ENCODE measurements at places on chromosomes 7 and 10.

DNA sequence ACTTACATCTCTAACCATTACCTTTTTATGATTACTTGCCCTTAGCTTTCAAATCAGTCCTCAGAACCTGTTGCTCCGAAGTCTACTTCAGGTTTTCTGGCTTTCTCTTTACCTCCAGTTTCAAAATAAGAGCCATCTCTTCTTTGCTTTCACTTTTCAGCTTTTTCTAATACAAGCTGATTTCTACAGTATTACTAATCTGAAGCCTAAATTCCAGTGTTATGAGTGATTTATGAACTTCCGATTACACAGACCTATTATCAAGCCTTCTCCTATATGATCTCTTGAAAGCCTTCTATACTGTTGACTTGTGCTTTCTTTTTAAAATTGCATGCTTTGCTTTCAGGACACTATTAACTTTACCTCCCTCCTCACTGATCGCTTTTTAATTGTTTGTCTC lies 1307.8 kb upstream of the CELF2 start:
- DNase-seq = no peak

GRCh38 chr7:43639858-43640491 lies 57.1 kb downstream of the STK17A start:
- DNase-seq = no peak

DNA sequence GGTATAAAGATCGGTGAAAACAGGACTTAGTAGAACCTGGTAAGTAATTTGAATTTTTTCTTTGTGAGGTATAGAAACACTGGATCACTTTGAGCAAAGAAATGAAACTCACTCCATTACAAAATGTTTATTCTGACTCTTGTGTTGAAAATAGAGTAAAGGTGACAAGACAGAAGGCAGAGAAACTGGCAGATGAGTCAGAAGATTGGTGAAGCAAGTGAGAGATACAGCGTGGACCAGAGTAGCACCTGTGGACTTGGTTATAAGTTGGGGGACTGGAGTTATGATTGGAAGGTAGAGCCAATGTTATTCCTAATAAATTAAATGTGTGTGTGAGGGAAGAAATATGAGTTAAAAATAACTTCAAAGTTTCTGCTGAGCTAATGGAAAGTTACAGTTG lies 620.9 kb downstream of the ZWINT start:
- DNase-seq = no peak

DNA sequence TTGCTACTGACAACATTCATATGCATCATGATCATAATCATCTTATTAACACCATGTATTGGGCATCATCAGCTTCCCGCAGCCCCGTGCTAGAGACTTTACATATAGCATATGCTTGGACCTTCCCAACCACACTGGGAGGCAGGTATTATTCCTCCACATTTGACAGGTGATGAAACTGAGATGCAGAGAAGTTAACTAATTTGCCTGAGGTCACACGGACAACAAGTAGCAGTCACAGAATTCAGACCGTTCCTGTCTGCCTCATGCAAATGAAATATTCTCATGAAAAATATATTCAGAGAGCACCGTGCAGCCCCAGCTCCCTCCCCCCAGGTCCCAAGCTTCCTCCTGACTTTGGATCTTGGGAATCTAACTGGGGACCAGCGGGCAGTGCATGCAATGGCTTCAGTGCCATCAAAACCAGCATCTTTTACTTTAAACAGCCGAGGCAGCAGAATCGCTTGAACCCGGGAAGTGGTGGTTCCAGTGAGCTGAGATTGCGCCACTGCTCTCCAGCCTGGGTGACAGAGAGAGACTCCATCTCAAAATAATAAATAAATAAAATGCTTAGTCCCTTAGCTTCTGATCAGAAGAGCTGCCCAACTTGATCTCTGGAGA lies 112.2 kb upstream of the GPR26 start:
- DNase-seq = no peak

DNA sequence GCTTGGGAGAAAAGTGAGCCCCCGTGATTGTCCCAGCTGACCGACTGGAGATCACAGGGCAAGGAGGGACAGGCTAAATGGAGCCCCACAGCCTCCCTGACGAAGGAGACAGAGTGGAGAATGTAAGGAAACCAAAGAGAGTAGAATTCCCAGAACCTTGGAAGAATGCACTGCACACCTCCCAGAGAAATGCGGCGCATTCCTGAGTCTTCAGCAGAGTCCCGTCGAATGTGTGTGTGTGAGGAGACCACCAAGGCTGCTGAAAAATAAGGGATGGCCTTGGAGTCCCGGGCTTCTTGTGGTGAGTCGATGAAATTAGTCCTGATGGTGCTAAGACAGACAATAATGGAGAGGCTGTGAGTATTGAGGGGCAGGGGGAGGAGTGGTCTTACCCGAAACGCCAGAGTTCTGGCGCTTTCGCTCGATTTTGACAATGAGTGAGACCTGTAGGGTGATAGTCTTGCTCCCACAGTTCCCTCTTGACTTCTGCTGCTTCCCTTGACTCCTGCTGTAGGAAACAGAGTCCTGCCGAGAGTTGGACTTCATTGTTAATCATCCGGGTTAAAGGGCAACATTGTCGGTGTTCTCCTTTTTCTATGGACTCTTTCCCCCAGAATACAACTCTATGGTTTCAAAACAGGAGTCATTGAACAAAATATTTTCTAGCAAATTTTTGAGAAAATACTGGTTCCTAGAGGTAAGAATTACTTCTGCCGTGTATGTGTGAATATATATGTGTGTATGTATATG lies 103.2 kb downstream of the CNNM2 start:
- no peak for DNase-seq

- peak; percentile 25 for DNase-seq
These were observed 227.9 kb upstream of the PRSS58 start for GRCh38 chr7:142485617-142486226.

DNA sequence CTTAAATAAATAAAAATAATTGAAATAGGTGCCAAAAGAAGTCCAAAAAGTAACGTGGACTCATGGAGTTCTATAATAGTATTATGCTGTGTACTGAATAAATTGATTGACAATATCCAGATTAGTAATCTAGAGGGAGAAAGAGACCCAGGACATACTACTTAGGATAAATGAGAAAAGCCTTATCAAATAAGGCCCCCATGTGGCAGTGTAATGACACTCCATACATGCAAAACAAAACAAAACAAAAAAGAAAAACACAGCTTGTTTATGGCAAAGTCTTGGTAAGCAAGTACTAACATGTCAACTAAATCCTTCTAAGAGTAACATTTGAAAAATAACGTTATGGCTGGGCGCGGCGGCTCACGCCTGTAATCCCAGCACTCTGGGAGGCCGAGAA lies 3.6 kb upstream of the RUNDC3B start:
- no peak for DNase-seq

- no peak for DNase-seq
These were observed 10.1 kb upstream of the OPN4 start for GRCh38 chr10:86644152-86644793.

DNA sequence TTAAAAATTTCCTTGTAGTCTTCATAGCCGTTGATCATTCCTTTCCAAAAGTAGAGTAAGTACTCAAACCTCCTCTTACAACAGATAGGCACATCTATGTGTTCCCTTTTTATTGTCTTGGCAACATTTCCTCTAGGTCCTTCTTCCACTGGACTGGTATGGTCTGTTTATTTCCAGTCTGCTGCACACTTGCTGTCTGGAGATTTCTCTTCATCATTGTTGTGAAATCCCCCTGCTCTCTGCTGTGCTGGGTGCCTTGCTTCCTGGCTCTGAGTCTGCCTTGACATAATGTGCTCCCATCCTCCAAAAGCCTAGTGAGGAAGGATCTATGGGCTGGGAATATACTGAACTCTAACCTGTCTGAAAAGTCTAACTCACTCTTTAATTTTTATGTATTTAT lies 545.3 kb upstream of the VSTM2A start:
- DNase-seq = no peak

- DNase-seq = no peak
These were observed 51.2 kb downstream of the TEX36 start for GRCh38 chr10:125631806-125632205.

DNA sequence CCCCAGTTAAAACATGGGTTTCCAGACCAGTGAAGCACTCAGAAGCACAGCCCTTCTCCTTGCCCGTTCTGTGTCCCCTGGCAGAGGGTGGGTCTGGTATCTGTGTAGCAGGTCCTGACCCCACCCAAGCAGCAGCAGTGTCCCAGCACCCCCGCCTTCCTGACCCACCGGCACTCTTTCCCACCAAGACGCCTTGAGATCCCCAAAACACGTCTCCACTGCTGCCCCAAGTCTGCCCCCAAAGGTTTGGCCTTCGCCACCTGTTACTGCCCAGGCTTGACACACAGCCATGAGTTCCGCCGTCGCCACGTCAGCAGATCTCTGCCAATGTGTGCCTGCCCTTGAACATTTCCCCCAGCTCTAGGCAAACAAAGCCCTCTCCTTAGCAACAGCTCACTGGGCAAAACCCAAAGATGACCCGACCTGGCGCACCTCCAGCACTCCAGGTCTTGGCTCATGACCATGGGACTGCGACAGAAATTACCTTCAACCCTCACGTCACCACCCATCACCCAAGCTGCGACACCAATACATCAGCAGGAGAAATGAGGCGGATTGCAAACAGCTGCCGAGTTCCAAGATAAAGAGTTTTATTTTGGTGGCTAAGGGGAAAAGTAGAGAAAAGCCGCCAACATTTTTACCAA lies 75.6 kb downstream of the CTBP2 start:
- no peak for DNase-seq

GRCh38 chr10:105803206-105803605 lies 1162.1 kb downstream of the SORCS3 start:
- DNase-seq = no peak

DNA sequence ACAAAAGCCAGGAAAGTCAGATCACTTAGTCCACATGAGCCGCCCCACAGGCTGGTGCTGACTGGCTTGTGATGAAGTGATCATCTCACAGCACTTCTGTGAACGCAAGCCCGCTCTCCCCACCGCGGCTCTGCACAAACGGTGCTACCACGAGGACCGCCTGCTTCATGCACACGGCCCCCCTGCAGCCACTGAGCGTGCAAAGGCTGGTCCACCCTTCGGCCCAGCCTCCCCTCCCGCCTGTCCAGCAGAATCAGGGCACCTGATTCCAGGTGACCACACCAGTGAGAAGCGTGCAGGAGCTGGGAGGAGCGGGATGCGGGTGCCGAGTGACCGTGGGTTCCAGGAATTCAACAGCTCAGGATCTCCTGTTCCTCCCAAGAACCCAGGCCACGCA lies 32.2 kb downstream of the MAD1L1 start:
- DNase-seq = no peak

DNA sequence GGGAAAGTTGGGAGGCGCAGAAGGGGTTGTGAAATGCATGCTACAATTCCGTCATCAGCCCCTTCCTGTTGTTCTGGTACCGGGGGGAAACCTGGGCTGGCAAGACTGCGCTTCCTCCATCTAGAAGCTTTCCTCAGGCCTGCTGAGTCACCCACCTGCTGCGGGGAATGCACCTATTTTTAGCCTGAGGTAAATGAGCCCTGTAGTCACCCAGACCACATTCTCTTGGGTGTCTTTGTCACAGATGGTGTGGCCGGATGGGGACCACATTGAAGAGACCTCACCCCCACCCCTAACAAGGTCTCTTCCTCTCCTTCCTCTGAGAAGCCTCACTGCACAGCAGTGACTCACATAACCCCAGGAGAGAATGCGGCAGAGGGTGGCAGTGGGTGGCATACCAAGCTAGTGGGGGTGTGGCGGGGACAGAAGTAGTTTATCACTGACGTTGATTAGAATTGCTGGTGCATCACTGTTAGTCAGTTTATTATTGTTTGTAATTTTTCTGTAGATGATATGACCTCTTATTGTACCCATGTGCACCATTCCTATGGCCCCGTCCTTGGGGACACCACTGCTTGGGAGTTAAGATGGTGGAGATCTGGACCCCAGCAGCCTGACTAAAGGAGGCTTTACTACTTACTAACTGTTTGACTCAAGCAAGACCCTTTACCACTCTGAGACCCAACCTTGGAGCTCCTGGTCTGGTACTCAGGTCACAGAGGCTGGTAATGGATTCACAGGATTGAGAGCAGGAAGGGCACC lies 83.0 kb upstream of the DUSP5 start:
- no peak for DNase-seq

All from iPS DF 6.9 (cell line).